Iris pigment epithelial cell (primary cell): ENCODE measurements at places on chromosomes 1 and 21.

DNA sequence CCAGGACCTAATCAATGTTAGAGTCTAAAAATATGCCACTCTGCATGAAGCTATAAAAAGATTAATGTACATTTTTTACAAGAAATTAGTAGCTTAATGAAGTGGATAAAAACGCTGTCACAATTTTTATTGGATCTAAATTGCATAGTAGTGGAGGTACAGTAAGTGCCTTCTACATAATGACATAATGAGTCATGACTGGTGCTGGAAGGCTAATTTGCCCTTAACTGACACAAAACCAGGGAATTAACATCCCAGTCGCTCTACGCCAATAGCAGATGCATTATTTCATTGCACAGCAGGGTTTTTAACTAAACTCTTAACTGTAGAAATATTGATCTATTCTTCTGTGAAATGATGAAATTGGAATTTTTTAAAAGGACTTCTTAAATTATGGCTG is 33.3 kb downstream of the RRAGC start:
- no peak for DNase-seq

DNA sequence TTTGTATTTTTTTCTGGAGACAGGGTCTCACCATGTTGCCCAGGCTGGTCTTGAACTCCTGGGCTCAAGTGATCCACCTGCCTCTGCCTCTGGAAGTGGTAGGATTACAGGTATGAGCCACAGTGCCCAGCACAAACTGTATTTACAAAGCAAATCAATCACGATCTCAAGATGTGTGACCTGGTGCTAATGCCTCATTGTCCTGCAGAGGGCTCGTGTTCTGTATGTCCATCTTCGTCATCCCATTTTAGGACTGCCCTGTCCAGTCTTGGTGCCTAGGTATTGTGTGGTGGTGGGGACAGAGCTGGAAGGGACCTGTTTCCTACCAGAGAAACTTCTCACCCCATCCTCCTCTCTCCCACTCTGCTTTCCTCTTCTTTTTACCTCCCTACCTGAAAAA is 20.2 kb downstream of the PROK1 start:
- no peak for DNase-seq

DNA sequence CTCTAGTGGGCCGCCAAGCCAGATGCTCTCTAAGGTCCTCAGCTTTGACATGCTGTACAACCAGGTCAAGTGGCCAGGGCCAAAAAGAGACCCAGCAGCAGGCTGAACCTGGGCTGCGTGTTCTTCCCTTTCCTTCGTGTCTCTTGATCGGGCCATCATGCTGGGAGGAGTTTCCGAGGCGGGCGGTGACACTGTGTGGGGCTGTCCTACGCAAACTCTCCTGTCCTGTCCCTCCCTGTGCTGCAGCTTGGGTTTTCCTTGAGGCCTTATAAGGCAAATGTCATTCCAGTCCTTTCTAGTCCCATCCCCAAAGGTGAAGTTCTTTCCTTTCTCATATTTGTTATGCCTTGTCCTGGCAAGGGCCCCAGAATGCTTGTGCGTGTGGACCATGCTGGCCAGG is 56.7 kb downstream of the ARHGEF10L start:
- no peak for DNase-seq

- DNase-seq, result no peak
Observed at GRCh38 chr1:5898266-5898665, 94.0 kb downstream of the NPHP4 start.

DNA sequence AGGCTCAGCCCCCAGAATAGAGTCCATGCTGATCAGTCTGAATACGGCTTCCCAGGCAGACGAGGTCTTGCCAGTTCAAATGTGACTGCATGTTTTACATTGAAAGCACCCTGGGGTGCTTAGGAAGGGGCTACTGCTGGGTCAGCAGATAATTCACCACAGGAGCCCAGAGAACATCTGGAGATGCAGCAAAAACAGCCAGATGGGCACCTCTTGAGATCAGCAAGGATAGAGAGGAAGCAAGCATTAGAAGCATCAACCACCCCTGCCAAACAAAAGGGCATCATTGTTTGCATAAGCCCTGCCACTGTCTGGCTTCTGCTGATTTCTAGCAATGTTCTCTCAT is 403.1 kb downstream of the RRAGC start:
- DNase-seq, result no peak

GRCh38 chr21:45882645-45883044 is 98.9 kb upstream of the COL6A1 start:
- DNase-seq, result no peak
